ENCODE measurements at places on chromosomes 7 and 10.

DNA sequence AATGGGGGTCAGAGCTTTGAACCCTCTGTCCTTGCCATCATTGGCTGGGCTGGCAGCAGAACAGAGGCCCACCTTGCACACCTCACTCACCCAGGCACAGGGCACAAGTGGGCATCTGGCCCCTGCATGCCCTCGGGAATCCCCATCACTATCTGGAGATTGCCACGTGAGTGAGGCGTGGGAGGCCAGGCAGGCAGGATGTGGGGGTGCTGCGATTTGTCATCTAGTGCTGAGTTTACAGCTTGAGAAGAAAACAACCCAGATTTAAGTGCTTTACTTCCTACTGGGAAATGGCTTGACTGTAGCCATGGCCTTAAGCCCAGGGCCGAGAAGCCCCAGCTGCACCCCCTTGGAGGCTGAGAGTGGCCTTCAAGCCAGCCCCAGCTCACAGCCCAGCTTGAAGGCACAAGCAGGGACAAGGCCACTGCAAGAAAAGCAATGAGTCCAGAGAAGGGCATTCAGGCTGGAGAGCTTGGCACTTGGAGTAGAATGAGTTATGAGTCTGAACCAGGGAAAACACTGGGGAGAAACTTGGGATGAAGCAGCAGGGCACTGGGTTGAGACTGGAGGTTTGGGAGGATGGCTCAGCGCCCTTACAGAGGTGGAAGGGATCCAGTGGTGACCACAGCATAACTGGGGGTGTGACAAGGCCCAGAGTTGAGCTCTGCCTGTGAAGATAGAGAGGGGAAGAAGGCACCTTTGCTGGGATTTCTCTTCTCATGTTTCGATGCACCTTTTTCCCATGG, 123.0 kb downstream of the CXCL12 start:
- no peak for DNase-seq

DNA sequence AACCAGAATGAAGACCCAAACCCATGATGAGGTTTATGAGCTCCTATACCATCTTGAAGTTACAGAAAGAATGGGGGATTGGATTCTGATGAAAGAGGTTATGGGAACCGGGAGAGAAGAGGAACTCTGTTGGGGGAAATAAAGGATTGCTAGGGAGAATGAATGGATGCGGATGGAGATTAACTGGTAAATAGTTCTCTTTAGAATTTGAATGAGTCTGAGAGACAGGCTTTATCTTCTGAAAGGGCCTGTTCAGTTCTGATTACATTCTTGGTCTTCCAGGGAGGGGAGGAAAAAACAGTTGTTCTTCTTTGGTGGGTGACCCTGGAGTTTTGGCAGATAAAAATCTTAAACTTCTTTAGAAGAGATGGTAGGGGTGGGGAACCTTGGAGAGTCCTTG, 13.9 kb downstream of the SUGCT start:
- no peak for DNase-seq

GRCh38 chr10:62760401-62760800, 44.1 kb upstream of the ADO start:
- no peak for DNase-seq

- DNase-seq, result peak; percentile 44
Observed at GRCh38 chr10:7121154-7121797, 289.6 kb downstream of the SFMBT2 start.

DNA sequence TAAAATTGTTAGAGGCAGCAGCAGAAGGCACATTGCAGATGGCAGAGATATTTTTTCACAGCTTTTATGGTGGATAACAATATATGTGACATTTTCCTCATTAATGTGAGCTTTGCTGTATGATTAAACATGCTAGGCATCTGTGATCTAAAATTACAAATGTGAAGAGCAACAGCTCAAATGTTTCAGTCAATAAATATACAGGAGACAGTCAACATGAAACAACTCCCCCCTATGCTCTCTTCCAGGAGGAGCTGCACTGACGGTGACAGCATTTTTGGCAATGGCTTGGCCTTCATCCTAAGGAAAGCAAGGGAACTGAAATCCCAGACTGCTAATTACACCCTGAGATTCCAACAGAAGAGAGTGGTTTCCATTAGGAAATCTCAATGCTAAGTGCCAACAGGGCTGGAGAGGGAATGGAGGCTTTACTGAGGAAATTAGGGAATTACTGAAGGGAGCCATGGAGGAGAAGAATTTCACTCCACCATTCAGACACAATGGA, 51.4 kb upstream of the GRB10 start:
- DNase-seq, result no peak

- DNase-seq, result no peak
Observed at GRCh38 chr7:154919344-154920225, 83.3 kb downstream of the PAXIP1 start.

DNA sequence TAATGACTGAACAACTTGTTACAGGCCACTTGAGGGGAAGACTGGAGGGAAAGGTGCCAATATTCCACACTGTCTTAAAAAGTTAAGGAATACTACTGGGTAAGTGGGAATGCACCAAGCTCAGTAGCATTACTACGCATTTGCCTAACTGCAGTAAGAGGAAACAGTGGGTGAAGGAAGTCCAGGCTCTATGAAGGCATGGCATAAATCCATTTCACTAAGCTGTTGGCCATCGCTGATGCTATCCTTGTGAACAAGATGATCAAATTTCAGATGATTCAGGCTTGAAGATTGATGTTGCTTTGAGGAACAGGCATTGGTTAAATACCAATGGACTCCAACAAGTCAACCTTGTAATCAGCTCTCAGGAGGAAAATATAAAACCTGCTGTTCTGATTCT, 44.2 kb upstream of the TES start:
- no peak for DNase-seq

GRCh38 chr10:9051328-9051974, 997.0 kb downstream of the GATA3 start:
- DNase-seq, result no peak

DNA sequence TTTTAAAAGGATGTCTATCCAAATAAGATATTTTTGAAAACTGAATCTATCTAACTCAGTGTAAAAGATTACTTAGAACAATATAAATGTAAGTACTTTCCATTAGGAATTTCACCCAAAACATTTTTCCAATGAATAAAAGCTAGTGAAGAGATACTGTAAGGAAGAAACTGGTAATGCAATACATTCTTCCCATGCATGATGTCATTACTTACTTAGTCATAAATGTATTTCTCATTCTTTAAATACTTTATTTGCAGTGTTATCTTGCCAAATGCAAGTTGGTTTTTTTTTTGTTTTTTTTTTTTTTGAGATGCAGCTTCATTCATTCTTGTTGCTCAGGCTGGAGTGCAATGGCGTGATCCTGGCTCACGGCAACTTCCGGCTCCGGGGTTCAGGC, 265.6 kb downstream of the PHF14 start:
- no peak for DNase-seq

GRCh38 chr10:78338717-78339116, 305.1 kb downstream of the RPS24 start:
- DNase-seq, result no peak

Measured in MM.1S (cell line).